ENCODE measurements at places on chromosomes 7 and 10.

- DNase-seq, result no peak
Observed at GRCh38 chr10:50402466-50402865, 151.2 kb upstream of the ASAH2 start.

DNA sequence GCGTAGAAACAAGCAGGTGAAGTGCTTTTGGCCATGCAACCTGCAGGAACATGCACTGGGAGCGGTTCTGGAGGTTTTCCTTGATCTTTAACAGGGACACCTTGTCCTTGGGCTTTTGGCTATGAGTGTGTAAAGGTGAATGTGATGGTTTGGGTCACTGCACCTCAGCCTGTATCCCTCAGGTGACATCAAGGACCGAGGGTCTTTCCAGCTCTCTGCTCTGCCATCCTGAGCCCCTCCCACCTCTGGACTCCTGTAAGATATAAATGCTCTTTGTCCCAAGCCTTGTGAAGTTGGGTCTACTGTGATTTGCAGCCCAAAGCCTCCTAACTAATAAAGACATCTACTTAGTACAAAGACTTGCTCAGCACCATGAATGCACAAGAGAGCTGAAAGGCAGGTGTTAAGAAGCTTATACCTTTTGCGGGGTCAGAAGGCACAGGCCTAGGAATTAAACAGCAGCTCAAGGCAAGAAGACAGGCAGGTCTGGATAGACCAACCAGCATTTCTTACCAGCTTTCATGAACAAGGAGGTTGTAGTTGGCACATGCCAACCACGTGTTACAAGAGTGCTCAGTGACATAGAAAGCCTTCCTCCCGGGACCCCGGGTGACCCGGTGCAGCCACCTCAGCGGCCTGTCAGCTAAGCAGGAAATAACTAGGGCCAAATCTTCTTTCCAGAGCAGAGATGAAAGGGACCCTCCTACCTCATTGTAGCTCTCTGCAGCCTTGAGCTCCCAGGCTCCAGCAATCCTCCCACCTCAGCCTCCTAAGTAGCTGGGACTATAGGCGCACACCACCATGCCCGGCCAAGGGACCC, 89.9 kb downstream of the CARD11 start:
- DNase-seq, result no peak

DNA sequence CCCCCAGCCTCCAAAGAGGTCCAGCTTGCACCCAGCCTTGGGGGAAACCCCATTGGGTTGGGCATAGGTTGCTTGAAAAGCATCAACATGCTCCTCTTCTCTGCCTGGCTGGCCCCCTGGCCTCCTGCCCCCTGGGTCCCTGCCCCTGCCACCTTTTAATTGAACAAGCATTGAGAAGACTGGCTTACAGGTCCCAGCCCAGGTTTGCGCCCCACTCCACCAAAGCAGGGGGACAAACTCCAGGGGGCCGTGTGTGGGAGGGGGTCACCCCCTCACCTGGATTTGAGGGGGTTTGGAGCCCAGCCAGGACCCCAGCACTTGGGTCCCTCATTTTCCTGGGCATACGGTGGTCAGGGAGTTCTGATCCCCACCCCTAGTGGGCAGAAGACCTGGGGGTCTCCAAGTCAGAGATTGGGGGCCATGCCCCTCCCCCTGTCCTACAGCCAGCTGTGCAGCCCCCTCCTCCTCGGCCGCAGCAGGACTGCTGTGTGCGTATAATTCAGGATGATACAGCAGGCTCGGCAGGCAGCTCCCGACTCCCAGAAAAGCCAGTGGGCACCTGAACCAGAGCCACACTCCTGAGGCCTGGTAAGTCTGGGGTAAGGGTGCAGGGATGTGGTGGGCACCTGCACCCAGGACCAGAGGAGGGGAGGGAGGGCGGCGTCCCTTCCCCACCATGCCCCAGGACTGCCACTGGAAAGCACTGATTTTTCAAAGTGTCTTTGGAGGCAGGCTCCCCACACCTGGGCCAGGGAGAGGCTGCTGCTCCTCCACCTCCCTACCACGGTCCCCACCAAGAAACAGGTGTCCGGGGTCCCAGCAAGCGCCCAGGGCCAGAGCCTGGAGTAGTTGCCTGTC, 1.7 kb downstream of the ELFN1 start:
- DNase-seq, result no peak

GRCh38 chr7:8146788-8147413, 115.1 kb downstream of the ICA1 start:
- DNase-seq, result no peak

GRCh38 chr10:10956681-10957542, 60.8 kb upstream of the CELF2 start:
- DNase-seq, result no peak

GRCh38 chr7:98638853-98639252, 21.8 kb downstream of the NPTX2 start:
- DNase-seq, result no peak

DNA sequence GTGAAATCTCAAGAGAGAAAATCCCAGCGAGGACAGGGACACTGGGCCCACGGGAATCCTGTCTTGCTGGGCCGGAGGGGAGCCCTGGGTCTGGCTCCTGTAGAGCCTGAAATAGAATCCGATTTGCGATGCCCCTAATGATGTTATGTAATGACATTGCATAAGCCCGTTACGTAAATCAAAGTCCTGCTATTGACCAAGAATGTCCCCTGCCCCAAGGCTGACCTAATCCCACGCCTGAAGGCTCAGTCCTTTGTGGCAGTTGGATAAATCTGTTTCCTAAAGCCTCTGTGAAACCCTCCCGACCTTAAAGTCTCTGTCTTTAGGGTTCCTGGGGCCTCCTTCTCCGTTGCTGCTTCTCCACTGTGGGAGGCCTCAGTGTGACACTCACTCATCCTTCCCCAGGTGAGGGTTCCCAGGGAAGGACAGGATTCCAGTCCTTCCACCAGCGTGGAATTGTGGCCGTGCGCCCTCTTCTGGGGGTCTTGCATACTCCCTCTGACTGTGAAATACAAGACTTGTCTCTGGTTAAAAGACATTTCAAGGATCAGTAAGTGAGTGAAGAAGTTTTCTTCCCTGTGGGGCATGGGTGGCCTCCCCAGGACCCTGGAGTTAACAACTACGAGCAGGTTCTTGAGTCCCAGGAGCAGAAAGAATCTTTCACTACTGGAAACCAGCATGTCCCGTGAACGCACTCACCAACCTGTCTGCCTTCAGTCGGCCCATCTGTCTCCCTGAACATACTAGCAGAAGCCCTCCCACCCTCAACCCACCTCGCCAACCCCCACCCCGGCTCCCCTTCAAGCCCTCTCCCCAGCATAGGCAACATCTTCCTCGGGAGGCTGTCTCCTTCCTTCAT, 19.8 kb downstream of the ZNF467 start:
- no peak for DNase-seq

GRCh38 chr10:37269554-37270256, 144.3 kb downstream of the ANKRD30A start:
- no peak for DNase-seq

DNA sequence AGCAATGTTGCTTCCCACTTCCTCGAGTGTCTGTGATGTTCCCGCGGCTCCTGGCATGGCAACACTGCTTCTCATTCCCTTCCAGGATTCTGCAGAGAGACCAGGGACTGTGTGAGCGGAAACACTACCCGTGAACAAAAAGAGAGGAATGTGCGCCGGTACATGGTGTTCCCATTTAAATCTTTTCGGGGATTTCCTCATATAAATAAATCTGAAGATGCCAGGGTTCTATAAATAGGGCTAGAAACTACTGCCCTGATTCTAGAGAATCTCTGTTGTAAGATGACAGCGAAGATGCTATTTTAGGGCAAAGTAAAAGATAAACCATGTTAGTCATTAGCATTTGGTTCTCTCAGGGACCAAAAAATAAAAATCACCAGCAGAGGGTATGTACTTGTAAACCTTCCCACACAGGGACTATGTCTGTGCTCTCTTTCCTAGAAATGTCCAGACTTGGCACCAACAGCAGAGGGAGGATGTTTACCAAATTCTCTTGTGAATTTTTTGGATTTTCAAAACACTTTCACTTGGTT, 92.2 kb upstream of the DDC start:
- DNase-seq, result no peak

DNA sequence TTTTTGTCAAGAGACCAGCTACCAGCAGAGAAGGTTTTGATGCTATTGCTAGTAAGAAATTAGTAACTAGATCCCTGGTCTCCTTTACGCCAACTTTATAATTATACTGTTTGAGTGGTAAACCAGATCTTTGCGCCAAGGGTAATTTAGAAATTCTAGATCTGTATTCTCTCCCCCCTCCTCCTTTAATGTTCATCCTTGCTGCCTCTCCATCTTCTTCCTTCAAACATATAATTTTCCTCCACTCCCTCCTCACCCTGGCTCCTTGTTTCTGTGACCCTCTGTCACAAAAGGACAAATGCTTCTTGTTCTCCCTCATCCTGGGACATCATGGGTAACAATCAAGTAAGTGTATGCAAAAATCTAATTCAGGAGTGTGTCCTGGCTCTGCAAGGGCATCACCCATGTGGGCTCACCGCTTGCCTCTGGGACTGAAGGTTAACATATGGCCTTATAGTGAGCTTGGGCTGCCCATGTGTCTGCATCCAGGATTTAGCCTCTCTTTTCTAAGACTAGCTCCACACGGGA, 121.2 kb downstream of the BAMBI start:
- no peak for DNase-seq

- DNase-seq, result no peak
Observed at GRCh38 chr10:78537018-78537417, 503.4 kb downstream of the RPS24 start.

GRCh38 chr10:58019863-58020537, 247.7 kb downstream of the IPMK start:
- DNase-seq, result no peak

GRCh38 chr7:3089493-3089892, 45.8 kb upstream of the CARD11 start:
- no peak for DNase-seq

- DNase-seq, result no peak
Observed at GRCh38 chr7:105664816-105665525, 83.7 kb upstream of the EFCAB10 start.

- DNase-seq, result no peak
Observed at GRCh38 chr10:91104193-91105041, 116.0 kb upstream of the PCGF5 start.

DNA sequence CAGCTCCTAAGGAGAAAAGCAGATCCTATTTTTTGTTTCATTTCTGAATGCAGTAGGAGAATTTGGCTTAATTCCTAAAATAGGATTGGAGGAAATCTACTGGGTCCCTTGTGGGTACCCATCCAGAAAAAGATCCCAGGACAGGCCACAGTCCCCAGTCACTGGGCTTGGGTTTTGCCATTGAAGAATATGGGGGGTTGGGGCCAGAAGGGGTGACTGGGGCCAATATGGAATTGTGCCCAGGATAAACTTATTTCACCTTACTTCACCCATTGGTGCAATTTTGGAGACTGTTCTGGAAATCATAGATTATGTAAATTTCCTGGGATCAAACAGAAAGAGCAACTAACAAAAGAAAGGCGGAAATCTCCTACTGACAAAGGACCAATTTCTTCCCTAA, 5.0 kb downstream of the HOXA5 start:
- DNase-seq, result no peak

DNA sequence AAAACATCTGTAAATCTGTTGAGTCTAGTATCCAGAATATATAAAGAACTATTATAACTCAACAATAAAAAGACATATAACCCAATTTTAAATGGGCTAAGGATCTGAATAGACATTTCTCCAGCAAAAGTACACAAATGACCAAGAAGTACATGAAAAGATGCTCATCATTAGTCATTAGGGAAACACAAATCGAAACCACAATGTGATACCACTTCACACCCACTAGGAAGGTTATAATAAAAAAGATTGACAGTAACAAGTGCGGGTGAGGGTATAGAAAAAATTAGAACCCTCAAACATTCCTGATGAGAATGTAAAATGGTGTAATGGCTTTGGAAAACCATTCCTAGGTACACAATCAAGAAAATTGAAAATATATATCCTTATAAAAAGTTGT, 4.1 kb downstream of the XPNPEP1 start:
- DNase-seq, result no peak

DNA sequence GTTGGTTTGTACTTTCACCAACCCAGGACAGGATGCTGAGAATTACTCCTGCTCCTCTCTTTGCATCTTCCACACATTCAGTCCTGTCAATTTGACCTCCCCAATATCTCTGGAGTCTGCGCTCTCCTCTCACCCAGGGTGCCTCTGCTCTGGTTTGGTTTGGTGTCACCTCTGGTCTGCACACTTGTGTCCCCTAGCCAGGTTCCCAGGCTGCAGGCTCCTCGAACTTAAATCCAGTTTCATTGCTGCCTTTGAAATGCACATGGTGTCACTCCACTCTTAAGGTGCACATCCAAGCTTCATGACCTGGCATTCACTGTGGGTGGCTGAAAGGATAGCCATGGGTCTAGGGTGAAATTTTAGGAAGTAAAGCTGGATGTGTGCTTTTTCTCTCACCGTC, 271.6 kb downstream of the RPS24 start:
- no peak for DNase-seq

GRCh38 chr10:118356628-118357027, 14.5 kb upstream of the FAM204A start:
- no peak for DNase-seq

DNA sequence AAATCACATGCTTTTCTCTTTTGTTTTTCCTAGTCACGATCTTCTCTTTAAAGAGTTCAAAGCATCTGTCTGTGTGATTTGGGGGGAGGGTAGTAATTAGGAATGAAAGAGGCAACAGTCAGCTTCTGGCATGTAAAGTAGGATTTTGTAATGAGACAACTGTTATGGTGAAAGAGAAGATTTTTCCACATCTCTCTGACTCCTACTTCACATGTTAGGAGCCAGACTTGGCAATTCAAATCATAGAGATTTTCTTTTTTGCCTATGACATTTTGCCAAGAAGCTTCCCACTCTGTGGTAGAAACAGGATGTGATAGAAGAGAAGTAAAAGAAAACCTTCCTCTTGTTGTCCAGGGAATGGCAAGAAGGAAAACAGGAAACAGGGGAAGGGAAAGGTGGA, 38.3 kb upstream of the KLHL7 start:
- no peak for DNase-seq

- no peak for DNase-seq
Observed at GRCh38 chr7:133723044-133723443, 404.1 kb upstream of the LRGUK start.

GRCh38 chr7:130471974-130472373, 19.9 kb upstream of the MEST start:
- DNase-seq, result no peak

- DNase-seq, result no peak
Observed at GRCh38 chr10:59362959-59363381, 621 bp upstream of the FAM13C start.

All from activated CD4-positive, alpha-beta T cell treated with anti-CD3 and anti-CD28 coated beads for 24 hours (primary cell).